ENCODE measurements at places on chromosomes 2 and 18.

DNA sequence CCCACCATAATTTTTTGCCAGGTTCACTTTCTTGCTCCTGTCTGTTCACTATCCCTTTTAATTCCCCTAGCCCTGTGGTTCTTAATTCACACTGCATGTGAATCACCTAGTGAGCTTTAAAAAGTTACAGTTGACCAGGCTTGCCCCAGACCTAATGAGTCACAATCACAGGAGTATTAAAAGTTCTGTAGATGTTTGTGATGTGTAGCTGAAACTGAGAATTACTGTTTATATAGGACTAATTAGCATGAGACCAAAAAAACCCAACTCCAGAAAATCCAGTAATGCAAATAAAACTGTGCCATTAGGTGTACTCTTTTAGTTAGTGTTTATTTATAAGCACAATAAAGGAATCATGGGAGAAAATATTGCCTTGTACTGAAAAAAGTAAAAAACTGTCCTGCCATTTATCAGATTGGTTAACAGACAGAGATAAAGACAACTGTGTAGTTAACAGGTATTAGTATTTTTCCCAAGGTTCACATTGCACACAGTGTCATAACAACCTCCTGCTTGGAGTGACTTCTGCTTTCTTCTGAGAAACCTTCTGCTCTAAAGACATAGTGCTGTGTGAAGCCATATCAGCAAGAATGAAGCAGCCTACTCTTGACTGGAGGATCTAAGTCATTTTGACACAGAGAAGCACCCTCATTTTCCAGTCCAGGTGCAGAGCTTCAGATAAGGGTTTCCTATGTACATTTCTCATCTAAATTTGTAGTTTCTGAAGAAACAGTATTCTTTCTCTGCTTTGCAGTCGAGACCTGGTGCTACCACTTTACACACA lies 39.0 kb downstream of the VAPA start:
- DNase-seq: no peak

DNA sequence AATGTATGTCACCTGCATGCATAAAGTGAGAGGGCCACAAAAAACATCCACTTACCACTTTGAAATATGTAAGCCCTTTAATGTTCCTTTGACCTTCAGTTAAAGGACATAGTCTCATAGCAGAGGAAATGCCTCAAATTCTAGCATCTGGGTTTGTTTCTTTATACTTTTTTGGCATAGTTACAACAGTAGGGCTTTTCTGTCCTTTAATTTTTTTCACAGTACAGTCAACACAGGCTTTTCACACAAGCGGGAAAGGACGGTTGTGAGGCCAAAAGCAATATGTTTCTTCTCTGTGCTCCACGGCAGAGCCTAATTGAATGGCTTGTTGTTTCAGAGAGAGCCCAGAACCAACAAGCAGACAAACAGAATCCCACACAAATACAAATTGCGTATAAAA lies 57.6 kb downstream of the CRIM1 start:
- no peak for DNase-seq

DNA sequence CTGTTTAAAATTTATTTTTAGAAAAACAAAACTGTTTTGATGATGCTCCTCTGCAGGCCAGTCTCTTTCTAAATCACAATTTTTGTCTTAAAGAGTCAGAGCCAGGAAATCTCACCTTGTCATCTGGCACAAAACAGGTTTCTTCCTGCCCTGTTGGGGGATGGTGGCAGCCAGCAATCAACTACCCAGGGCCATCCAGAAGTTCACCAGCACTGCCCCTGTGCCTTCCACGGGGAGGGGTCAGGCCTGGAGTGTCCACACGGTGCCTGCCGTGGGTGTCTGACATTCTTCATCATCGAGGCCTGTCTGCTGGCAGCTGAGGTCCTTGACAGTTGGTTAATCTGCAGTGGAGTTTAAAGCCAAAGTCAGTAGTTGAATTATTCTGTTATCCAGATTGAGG lies 40.0 kb upstream of the BMP10 start:
- DNase-seq: no peak

DNA sequence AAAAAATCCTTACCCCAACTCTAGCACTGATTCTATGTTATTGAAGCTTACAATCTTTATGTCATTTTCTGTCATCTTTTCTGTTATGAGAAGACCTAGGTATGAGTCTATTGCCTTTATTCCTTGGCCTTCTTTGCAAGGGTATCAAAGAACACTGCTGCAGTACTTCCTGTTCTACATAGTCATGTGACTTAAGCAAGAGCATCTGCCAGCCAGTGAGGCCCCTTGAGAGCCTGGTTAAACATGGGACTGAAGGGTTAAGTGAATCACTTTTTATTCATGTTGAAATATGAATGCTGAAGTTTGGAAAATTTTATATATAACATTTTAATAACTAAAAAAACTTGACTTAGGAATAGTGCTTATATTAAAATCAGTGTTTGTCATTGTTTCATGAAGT lies 844 bp upstream of the CPS1 start:
- DNase-seq: no peak

DNA sequence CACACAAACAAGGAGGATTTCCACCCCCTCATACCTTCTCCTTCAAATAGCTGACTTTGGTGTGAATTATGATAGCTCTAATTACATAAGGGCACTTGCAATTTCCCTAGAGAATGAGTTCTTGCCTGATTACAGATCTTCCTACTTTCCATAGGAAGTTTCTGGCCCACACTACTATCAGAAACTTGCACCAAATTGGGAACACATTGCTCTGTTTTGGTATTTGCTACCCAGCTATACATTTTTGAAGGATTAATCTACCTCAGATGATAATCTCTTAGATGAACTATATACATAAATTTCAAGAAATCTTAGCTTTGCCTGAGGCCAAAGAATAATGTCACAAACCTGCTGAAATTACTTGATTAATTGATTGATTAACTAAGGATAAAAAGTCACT lies 4.9 kb downstream of the DCC start:
- DNase-seq: no peak

DNA sequence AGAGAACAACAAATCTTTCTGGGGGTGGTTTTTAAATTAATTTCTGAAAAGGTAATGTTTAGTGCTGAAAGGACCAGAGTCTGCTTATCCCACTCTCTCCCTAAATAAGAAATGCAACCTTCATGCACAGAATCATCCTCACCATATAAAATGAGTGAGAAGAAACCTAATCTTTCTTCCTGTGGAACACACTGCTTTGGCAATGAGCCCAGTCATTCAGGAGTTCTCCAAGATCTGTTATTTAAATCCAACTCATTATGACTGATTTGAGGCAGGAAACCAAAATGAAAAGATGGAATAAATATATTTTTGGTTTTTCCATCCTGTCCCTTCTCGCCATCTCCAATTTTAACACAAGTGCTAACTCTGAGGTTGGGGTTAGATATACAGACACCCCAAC lies 228.3 kb downstream of the SRBD1 start:
- no peak for DNase-seq

GRCh38 chr2:221616561-221616960 lies 44.5 kb upstream of the EPHA4 start:
- DNase-seq: no peak

DNA sequence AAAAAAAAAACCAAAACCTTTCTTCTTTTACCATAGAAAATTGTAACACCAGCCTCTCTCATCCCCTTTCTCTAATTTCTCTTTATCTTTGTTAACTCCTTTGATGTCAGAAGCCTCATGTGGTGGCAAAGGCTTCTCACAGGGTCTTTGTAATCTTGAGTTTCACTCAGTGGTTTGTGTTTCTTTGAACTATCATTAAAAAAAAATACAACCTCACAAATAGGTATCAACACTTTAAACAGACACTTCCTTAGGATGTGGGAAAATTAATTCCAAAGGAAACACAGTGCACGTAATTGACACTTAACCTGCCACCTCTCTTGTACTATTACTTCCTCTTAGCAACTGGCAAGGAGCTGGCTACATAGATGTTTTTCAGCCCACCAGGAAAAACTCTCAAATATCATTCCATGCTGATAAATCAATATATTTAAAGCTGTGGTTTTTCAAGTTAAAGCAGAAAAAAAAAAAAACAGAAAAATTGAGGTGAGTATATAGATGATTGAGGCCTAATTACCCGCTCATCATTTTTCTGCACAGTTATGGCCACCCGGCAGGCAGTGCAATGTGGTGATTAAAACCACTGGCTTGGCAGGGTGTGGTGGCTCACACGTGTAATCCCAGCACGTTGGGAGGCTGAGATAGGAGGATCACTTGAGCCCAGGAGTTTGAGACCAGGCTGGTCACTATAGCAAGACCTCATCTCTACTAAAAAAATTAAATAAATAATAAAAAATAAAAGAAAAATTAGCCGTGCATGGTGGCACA lies 193.5 kb downstream of the MYO3B start:
- DNase-seq: no peak

DNA sequence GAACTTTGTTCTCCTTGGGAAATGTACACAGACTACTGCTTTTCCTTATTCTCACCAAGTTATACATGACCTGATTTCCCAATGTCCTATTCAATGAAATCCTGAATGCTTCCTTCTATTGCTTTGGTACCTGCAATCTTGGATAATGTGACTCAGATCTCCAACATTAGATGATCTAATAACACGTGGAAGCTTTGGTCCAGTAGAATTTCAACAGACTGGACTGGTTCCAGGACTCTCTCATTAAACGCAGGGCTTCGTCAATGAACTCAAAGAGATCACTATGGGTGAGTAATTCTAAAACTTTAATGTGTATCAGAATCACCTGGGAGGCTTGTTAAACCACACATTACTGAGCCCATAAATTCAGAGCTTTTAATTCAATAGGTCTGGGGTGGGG lies 413.6 kb upstream of the KCNH7 start:
- no peak for DNase-seq

- DNase-seq: no peak
Measured at GRCh38 chr2:29219374-29219773, 104.2 kb downstream of the CLIP4 start.

DNA sequence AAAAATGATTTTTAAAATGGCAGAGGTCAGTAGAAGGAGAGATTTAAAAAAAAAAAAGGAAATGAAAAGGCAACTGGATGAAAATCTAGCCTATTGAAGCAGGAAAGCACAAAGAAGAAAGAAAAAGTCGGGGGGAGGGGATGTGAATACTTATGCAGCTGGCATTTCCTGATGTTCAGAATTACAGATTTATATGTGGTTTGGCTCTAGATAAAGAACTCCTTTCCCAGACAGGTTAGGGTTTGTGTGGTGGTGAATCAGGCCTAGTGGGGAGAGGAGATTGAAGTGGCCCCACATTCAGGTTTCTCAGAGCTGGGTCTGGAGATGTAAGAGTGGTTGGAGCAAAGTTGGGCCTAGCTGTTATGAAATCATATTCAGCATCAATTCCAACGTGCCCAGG lies 394.4 kb downstream of the FIGN start:
- no peak for DNase-seq

DNA sequence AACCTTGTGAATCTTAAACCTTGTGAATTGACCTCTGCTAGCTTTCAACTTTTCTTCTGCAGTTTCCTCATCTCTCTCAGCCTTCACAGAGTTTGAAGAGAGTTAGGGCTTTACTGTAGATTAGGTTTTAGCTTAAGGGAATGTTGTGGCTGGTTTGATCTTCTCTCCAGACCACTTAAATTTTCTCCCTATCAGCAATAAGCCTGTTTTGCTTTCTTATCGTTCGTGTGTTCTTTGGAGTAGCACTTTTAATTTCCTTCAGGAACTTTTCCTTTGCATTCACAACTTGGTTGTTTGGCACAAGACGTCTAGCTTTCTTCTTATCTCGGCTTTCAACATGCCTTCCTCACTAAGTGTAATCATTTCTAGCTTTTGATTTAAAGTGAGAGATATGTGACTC lies 2.8 kb upstream of the CDCA7 start:
- no peak for DNase-seq

DNA sequence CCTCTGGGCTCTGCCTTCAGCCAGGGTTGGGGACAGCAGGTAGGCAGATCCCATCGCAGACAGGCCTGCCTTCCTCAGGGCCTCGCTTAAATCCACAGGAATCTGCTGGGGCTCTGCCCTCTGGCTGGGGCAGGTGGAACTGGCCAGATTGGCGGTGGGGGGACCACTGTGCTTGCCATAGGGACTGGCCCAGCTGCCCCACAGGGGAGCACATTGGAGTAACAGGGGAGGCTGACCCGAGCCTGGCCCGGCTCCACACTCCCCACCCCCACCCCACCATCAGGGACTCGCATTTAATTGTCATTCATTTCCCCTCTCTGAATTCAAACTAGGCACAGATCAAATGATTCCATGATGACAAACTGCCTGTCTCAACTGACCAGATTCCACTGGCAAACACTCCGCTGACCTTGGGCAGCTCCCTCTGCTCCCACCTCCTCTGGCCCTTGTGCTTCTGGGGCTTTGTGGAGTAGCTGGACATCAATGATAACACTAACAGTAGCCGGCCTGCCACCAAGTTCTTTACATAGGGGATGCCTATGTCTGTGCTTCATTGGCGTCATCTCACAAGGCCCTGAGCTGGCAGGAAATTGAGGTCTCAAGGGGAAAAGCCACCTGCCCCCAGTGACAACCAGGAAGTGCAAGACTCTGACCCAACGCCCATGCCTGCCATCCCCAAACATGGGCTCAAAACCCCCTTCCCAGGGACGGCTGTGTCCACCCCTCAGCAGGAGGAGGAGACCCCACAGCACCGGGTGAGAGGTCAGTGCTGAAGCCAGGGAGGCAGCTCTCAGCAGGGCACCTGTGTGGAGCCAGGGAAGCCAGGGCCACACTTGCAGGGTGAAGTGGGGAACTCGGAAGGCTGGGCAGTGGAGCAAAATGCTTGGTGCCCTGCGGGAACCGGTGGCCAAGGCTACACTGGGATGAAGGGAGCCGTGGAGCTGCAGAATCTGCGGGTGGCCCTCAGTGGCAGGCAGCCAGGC lies 2.1 kb upstream of the B3GNT7 start:
- DNase-seq: no peak

- DNase-seq: no peak
Measured at GRCh38 chr18:79578396-79579260, 101.0 kb upstream of the CTDP1 start.

- no peak for DNase-seq
Measured at GRCh38 chr2:118224895-118225311, 136.6 kb downstream of the INSIG2 start.

- no peak for DNase-seq
Measured at GRCh38 chr2:67694445-67694844, 297.3 kb downstream of the ETAA1 start.

- DNase-seq: no peak
Measured at GRCh38 chr18:22827741-22828140, 105.4 kb upstream of the RBBP8 start.

GRCh38 chr2:5546181-5546580 lies 146.0 kb upstream of the SOX11 start:
- no peak for DNase-seq

- DNase-seq: no peak
Measured at GRCh38 chr2:79862756-79863155, 349.9 kb downstream of the CTNNA2 start.

GRCh38 chr2:6506859-6507258 lies 358.8 kb downstream of the CMPK2 start:
- no peak for DNase-seq

DNA sequence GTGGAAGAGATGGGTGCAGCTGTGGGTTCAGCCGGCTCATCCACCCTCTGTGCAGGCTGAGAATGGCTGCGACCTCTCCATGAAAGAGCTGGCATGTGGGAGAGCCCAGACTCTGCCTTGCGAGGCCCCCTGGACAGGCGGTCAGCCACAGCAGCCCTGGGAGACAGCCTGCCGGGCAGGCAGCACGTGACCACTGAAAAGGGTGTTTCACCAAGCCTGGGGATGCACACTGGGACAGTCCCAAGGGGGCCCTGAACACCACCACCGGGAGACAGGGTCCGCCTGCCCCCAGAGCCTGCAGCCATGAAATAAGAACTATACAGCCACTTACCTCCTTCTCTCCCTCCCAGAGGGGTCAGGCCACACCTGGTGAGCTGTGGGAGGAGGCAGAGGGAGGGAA lies 11.5 kb downstream of the RFX8 start:
- no peak for DNase-seq
